ENCODE measurements at places on chromosomes 7 and 10.

DNA sequence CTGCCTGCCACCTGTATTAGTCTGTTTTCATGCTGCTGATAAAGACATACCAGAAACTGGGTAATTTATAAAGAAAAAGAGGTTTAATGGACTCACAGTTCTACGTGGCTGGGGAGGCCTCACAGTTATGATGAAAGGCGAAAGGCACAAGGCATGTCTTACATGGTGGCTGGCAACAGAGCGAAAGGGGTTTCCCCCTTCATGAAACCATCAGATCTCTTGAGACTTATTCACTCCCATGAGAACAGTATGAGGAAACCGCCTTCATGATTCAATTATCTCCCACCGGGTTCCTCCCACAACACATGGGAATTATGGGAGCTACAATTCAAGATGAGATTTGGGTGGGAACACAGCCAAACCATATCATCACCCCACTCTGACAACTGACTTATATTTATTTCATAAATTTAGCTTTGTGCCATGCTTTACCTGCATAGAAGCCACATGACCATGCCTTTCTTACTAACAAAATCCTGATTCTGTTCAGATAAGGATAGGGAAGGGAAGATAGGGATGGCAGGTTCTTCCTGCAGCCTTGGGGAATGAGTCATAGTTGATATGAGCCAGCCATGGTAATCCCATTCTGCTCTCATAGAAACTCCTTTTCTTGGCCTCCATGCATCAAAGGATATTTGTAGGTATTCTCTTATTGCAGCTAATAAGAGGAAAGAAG lies 191.3 kb upstream of the AGK start:
- no peak for DNase-seq

DNA sequence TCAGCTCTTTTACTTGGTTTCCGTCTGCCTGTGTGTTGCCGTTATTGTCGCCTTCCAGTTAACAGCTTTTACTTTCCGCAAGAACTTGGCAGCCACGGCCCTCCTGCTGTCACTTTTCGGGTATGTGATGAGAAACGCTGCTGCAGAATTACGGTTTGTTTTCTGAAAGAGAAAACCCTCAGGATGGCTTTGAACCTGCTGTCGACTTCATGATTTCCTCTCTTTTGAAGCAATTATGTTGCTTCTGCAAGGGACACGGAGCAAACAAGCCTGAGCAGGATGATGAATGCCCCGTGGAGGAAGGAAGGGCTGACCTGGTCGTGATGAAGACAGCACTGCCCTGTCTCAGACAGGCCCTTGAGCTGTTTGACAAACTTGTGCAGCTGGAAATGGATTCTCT lies 339.8 kb downstream of the ABCA13 start:
- DNase-seq: no peak

DNA sequence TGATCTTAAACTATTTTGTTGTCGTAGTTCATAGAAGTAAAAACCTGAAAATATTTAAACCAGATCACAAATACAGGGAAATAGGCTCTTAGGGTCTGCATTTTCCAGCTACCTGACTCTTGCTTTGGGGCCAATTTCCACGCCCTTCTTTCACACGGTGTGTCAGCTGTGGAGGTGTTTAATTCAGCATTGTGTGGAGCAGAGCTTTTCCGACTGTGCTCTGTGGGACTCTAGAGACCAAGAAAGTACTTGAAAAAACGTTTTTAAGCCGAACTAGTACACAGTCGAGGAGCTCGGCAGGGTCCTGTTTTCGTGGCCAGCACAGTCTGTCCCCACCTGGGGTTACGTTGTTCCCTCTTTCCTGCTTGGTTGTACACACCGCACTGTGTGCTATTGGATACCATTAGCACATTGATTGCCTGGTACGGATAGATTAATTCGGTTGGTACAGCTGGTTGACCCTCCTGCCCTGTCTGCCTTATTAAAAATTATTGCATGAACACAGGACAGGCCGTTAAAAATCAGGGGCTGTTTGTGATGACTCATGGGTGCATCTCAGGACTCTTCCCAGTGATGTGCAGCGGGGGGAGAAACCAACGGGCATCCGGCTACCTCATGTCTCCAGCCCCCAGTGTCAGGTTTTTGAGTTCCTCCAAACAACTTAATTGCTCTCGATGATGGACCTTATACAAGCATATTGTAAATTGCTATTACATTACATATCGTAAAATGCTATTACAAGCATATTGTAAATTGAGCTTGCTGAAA lies 80.7 kb upstream of the BTBD16 start:
- no peak for DNase-seq

- no peak for DNase-seq
Observed at GRCh38 chr7:4033996-4034395, 648.1 kb upstream of the FOXK1 start.

DNA sequence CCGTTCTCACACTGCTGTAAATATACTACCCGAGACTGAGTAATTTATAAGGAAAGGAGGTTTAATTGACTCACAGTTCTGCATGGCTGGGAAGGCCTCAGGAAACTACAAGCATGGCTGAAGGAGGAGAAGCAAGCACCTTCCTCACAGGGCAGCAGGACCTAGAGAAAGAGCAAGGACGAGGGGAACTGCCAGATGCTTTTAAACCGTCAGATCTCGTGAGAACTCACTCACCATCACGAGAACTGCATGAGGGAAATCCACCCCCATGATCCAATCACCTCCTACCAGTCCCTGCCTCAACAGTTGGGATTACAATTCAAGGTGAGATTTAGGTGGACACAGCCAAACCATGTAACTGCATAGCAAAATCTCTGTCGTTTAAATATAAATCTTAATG lies at the start of gene EBLN1:
Gene EBLN1 (minus strand): TSS at position 174 of the 400 bp plus-strand sequence. CDS start 8,032 bp downstream, outside the sequence.
- DNase-seq: no peak

GRCh38 chr10:97551271-97551670 lies 21.3 kb upstream of the ANKRD2 start:
- DNase-seq: no peak

All from activated naive CD8-positive, alpha-beta T cell treated with anti-CD3 and anti-CD28 coated beads, Interleukin-2, amount 10 ng/mL, durations not matched to agents 7 days and 5 days (primary cell).